Stimulated activated CD8-positive, alpha-beta memory T cell treated with anti-CD3 and anti-CD28 coated beads, Interleukin-7, amount 100 ng/mL, for 24 hours (primary cell): ENCODE measurements at places on chromosomes 2 and 18.

DNA sequence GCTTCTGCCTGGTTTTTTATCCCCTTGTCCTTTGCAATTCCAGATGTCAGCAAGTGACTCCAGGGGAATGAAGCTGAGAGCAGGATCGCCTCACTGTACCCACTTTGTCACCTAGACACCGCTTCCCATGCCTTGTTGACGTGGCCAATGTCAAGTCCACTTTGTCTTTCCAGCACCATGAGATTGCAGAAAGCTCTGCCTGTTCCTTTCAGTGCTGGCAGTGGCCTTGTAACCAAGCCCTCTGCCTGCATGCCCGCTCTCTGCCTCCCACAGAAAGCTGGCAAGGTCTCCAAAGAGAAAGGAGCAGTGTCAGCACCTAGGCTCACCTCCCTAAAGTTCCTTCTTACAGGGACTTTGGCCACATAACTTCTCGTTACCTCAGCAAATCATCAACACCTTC lies 282.2 kb upstream of the ST6GAL2 start:
- DNase-seq: no peak

DNA sequence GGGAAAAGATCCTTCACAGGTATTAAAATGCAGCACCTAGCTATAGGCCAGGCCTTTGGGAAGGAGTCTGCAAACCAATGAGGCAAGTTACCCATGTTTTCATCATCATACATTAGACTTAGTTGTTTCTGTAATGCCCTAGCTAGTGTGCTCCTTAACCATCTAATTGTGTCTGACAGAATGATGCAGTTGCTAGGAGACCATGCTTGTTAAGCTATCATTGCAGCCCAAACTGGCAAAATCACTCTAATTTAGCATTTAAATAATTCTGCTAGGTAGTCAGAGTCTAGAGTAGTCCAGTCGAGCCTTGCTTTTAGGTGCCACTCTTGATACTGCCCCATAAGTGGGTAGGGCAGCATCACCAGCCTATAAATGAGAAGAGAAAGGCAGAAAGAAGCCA lies 34.9 kb downstream of the GAD1 start:
- DNase-seq: no peak

GRCh38 chr2:26767894-26768487 lies 3.9 kb downstream of the SLC35F6 start:
- DNase-seq: no peak

DNA sequence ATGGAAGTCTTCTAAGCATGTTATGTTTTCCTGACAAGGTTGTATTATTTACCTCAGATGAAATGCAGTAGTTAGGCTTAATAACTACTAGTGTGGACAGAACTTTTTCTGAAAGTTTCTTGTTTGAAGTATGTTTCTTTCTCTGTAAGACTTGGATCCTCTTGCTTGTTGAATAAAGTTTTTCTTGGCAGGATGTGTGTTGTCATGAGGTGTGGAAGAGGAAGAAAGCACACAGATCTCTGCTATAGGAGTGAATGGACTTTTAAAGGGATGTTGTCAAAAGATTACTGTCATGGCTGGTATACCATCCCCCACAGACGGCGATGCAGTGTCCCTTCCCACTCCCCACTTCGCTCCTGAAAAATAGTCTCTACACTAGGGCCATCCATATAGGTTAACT lies 2.6 kb downstream of the CAB39 start:
- no peak for DNase-seq

DNA sequence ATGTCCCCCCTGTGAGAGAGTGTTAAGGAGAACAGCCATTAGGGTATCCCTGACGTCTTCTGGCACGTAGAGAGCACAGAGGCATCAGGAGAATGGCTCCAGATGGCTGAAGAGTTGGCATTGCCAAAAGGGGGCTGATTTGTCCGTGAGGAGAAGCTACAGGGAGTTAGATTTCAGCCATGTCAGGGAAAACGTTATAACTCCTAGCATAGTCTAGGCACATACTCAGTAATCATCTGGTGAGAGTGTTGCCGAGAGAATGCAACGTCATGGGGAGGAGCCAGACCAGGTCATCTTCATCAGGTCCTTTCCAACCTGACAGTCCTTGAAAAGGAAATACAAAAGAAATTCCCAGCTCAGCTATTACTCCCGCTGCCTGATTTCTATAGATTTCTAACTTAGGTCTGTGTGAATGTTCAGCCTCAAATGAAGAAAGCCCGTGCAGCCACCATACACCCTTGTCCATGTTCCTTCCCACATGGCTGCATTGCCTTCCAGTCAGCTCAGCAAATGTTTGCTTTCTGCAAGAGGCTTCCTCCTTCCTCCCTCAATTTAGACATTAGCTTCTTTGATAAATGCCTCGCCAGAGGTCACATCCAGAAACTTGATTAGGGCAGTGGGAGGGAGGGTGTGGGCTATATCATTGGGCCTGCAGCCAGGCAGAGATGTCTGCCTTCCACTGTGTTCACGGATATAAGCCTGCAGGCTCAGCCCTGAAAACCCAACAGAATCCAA lies 93.0 kb downstream of the STPG4 start:
- DNase-seq: no peak

GRCh38 chr2:217277646-217278398 lies 418.0 kb upstream of the TNP1 start:
- DNase-seq: no peak

DNA sequence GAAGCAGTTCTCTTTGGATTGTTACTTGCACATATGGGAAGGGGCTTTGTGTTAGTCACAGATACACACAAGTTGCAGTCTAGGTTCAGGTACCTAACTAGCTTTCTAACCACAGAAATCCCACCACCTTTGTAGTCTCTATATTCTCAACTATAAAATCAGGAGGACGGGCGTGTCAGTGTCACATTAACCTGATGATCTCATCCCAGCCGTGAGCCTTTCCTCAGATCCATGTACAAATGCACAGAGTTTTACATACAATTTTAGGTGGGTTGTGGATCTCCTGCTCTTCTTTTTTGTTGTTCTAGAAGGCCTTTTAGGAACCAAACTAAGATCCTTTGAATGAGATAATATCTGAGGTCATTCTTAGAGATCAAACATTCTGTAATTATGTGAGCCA lies 94.0 kb downstream of the ZNF532 start:
- DNase-seq: no peak

DNA sequence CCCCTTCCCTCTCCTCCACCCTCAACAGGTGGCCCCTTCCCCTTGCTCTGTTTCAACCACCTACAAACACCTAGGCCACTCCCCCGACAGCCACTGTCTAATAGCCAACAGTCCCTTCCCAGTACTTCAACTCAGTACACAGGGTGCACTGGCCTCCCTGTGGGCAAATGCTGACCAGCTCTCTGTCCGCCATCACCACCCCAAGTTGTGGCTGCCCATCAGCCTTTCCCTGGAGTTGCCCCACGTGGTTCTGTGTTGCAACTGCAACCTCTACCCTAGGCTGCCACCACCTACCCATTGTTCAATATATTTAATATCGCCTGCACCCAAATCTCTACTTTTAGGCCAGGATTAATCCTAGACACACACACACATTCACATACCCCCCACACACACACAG lies 173.5 kb downstream of the MREG start:
- no peak for DNase-seq

DNA sequence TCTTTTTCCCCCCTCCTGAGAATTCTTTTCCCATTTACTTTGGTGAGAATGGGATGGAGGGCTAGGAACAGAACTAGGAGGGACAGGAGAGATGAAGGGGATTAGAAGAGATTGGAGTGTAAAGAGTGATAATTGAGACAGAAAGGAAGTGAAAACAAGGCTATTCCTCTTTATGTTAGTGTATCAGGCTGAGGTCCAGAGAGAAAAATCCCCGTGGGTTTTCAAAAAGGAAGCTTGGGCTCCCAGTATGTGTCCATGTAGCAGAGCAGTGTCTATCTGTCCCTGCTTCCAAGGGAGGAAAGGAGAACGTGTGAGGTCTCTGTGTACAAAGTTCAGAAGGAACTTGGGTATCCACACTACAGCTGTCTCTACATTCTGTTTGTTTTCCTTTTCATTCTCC lies 59.9 kb upstream of the KCNE4 start:
- no peak for DNase-seq

DNA sequence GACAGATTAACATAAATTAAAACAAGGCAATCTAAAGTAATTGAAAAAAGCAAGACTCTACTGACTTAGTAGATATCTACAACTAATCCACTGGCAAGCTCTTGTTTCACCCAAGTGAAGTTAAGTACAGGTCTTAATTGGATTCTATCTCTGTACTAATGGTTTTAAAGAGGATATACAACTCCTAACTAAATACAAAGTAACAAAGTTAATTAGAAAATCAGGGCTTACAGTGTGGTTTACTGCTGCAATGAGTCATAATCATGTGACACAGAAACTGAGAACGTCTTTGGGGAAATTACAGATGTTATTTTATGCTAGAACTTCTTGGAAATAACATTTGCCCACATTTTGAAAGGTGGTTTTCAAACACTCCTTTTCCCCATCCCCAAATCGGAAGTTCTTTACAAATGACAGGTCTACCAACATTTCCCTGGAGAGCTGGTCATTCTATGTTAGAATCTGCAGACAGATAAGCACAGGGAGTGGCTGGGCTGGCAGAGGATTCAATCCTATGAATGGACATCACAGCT lies 245.3 kb downstream of the STK39 start:
- no peak for DNase-seq

GRCh38 chr2:226213717-226214116 lies 585.9 kb downstream of the IRS1 start:
- DNase-seq: no peak

GRCh38 chr18:10216791-10217190 lies 237.6 kb upstream of the APCDD1 start:
- DNase-seq: no peak

GRCh38 chr2:95575857-95576256 lies 15.9 kb upstream of the TRIM43 start:
- no peak for DNase-seq

- no peak for DNase-seq
Measured at GRCh38 chr2:206324869-206325268, 50.4 kb downstream of the ZDBF2 start.

- no peak for DNase-seq
Measured at GRCh38 chr2:33108483-33109443, 162.0 kb downstream of the LTBP1 start.

DNA sequence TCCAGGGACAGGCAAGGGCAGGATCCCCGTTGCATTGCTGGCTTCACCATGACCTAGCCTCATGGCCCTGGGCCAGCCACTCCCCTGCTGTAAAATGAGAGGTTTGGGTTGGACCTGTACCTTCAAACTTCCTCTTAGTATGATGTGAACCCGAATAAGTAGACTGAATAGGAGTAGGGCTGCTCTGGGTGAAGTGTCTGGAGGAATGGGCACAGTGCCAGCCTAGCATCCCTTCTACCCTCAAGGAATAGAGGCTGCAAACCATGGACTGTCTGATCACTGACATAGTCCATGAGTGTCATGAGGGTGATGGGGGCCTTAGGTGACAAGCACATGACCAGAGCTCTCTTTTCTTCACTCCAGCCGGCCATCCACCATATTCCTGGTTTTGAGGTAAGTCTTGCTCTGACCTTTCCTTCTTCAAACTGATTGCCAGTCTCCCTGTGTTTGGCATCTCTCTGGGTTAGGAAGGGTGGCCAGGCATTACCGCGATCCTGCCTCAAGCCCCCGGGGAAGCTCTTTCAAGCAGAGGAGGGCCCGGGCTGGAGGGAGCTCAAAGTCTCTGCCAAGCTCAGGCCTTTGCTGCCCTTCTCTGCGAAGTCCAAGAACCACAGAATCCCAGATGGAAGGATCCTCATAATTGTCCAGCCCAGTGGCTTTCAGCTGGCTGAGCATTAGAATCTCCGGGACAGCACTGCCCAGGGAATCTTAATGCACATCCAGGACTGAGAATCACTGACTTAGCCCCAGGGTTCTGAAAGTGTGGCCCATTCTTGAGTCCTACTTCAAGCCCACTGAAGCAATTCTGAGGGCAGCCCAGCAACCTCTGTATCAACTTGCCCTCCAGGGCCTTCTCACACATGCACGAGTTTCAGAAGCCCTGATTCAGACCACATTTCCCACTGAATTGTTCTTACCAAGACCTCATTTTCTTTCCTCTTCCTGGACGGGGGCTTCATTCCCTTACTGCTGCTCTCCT lies 148.1 kb downstream of the DYSF start:
- DNase-seq: no peak

DNA sequence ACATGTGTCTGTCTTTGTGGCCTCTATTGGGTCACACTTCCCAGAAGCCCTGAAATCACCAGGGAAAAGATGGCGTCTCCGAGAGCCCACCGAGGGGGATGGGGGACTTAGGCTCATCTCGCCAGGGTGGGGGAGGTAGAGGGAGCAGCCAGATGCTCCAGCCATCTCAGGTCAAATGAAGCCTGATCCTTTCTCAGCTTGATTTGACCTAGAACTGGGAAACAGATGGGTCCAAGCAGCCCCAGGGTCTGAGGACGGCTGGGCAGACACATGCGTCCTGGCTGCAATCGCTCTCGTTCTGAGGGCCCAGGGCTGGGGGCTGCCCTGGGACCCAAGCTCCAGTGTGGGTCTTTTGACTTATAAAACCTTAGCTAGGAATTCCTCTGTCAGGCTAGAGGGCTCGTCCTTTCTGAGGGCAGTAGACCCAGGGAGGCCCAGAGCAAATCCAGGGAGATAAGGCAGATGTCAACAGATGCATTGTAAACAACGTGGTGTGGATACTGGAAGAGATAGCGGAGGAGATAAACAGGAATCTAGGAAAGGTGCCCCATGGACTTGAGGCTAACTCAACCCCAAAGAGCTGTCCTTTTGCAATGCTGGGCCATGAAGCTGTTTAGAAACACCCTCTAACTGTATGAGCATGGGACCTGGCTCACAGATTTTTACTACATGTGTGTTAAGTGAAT lies 127.7 kb downstream of the MYCN start:
- no peak for DNase-seq

GRCh38 chr2:200839513-200839912 lies 24.9 kb downstream of the CLK1 start:
- no peak for DNase-seq

GRCh38 chr18:63956755-63957154 lies 7.7 kb downstream of the HMSD start:
- no peak for DNase-seq

GRCh38 chr18:2070631-2071030 lies 500.7 kb downstream of the METTL4 start:
- DNase-seq: no peak

GRCh38 chr2:16727256-16727655 lies 61.6 kb upstream of the CYRIA start:
- no peak for DNase-seq

- DNase-seq: no peak
Measured at GRCh38 chr2:156797832-156798231, 361.7 kb downstream of the GPD2 start.
